ENCODE measurements at places on chromosomes 13 and 19. TPM values are rescaled to one million over a fixed set of nuclear protein-coding genes. Genes with fewer than 3 reads are reported as not detected.

The RNF17 gene
- not detected for total RNA-seq

The NLRP4 gene
- total RNA-seq: not detected

The RETN gene
- not detected for total RNA-seq

DNA sequence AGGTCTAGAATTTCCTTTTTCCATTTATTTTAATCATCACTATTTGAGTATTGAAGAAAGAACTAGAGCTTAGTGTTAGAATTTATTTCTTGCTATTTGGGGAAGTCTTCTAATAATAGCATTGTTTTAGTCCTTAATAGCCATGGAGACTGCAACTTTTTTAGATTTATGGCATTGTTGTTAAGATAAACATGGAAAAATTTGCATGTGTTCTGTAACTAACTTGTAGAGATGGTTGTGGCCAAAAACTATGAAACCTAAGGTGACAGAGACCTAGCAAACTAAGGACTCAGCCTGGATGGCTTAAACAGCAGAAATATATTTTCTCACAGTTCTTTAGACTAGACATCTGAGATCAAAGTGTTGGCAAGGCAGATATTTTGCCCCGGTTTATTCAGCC lies 246.4 kb downstream of the SPRY2 start:
- no peak for ATAC-seq

DNA sequence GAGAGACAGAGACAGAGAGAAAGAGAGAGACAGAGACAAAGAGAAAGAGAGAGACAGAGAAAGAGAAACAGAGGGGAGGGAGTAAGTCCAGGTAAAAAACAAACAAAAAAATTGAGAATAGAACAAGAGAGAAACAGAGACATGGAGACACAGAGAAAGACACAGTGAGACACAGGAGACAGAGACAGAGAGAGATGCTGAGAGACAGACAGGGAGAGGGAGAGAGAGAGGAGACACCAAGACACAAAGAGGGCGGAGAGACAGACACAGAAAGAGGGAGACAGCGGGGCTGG lies 5.8 kb upstream of the PROZ start:
- ATAC-seq: no peak

GRCh38 chr13:73549717-73550116 lies 490.9 kb downstream of the KLF5 start:
- ATAC-seq: no peak

DNA sequence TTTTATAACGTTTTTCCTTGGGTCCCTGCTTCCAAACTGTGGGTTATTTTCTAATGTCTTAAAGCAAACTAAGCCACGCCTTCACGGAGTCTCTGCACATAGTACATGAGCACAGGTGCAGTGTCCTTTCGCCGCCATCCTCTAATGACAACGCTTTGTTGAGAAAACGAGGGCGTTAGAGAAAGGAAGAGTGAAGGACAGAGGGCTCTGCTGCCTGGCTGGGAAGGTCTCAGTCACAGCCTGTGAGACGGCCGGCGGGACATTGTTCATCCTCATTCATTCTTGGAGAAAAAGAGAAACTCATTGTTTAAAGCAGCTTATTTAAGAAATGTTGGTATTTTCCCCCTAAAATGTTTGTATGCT lies 9.5 kb downstream of the IL17D start:
- ATAC-seq: no peak

- peak; percentile 51 for ATAC-seq
Measured at GRCh38 chr13:96994017-96994857, at the start of gene OXGR1. TSS of gene OXGR1 (minus strand) at chr13:96994476. CDS start at chr13:96987759, 6,717 bp downstream.

DNA sequence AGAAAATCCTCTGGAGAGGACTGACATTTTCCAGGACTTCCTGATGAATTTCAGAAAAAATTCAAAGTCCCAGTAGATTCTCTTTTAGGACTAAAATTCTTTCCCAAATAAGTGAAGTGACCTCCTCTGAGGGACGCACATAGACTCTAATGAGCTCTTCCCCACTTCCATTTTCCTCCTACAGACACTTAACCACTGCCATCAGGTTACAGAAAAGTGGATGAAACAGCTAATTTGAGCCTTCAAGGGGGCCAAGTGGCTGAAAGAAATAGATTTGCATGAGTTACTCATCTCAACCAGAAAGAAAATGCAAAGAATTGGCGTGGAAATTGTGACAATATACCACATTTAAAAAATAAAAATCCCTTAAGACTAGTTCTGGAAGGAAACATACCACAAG lies 185.3 kb upstream of the EDNRB start:
- ATAC-seq: no peak

DNA sequence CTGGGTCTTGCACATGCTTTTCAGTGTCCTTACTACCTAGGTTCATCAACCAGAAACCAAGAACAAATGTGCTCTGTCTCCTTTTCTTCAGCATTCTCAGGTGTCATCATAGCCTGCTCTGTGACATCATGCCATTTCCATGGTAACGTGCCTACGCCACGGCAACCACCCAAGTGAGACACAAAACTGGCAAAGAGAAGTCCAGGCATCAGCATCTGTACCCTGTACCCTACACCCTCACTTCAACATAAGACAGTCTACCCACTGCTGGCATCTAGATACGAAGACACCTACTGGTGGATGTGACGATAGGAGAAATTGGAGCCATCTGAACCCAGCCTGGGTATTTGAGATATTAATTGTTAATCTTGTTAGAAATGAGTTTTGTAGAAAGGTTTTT lies 13.3 kb downstream of the ZC3H4 start:
- ATAC-seq: no peak

DNA sequence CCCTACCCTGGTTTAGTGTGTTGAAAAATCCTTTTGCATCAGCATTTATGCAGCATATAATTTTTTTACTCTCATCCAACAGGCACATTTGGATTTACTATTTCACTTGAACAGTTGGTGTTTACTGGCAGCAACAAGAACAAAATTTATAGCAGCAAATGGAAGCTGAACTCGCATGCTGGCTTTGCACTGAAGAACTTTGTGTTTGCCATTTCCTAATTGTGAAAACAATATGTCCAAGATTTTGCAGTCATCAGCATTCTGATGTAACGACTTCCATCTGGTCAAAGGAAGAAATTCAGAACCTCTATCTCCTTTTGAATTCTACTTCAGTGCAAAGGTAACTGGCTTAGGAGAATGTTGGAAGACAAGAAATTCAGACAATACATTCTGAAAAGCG lies 131.0 kb downstream of the DLEU7 start:
- no peak for ATAC-seq

DNA sequence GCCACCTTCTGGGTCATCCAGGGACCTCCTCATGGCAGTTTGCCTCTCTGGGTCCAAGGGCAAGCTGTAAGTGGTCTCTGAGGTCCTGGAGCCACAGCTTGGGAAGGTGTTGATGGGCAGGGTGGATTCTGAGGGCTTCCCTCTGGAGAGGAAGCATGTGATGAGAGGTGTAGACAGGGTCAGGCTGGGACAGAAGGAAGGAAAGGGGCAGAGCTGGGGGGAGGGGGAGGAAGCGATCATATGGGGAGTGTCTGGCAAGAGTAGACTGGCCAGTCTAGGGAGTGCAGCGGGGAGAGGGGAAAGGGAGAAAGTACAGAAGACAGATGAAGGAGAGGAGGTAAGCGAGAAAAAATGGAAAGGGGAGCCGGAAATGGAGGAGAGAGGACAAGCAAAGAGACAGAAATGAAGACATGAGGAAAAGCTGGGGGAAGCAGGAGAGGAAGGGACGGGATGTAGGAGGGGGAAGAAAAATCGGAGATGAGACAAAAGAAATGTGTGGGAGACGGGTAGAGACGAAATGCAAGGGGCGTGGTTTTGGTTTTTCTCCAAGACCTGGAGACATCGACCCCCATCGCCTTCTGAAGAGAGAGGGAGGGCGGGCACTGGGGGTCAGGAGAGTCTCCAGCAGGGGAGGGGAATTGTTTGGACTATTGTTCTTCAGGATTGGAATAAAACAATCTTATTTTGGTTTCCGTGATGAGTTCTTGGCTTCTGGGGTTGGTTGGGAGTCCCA lies 26.6 kb downstream of the ZSWIM9 start:
- no peak for ATAC-seq
